ENCODE measurements at places on chromosomes 11 and 22.

GRCh38 chr11:1659506-1659905, 29.9 kb downstream of the KRTAP5-5 start:
- no peak for DNase-seq

DNA sequence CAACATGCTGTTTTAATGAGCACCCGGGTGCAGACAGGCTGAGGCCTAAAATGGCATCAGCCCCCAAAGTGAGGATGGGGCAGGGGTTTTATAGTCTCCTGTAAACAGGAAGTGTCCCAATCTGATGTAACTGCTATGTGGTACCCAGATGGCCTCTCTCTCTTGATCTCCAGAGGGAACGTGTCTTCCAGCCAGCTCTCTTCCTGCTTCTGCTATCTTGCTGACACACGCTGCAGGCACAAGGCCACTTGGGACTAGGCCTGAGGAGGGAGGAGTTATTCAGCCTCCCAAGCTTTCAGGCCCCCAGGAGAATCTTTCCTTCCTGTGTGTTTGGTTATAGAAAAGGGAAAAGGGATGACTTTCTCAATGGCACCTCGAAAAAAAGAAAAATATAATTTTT, 11.4 kb upstream of the VSTM5 start:
- no peak for DNase-seq

- no peak for DNase-seq
Observed at GRCh38 chr22:22461111-22461510, 47.4 kb downstream of the ZNF280B start.

DNA sequence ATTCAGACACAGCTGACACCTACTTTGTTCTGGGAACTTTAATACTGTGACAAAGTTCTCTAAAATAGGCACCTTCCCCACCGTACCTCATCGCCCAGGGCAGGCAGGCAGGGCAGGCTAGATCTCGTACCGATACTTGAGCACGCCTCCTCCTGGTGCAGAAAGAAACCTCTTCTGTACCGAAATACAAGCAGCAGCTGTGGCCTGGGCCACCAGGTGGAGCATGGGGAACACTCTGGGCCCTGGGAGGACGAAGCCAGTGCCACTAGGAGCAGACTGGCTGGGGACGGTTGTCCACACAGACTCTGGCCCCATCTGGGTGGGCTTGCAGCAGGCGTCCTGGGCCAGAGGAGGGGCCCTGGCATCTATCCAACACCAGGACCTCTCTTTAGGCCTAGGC, 12.8 kb downstream of the PMM1 start:
- no peak for DNase-seq

GRCh38 chr11:108854346-108854745, 189.5 kb downstream of the DDX10 start:
- DNase-seq = no peak

DNA sequence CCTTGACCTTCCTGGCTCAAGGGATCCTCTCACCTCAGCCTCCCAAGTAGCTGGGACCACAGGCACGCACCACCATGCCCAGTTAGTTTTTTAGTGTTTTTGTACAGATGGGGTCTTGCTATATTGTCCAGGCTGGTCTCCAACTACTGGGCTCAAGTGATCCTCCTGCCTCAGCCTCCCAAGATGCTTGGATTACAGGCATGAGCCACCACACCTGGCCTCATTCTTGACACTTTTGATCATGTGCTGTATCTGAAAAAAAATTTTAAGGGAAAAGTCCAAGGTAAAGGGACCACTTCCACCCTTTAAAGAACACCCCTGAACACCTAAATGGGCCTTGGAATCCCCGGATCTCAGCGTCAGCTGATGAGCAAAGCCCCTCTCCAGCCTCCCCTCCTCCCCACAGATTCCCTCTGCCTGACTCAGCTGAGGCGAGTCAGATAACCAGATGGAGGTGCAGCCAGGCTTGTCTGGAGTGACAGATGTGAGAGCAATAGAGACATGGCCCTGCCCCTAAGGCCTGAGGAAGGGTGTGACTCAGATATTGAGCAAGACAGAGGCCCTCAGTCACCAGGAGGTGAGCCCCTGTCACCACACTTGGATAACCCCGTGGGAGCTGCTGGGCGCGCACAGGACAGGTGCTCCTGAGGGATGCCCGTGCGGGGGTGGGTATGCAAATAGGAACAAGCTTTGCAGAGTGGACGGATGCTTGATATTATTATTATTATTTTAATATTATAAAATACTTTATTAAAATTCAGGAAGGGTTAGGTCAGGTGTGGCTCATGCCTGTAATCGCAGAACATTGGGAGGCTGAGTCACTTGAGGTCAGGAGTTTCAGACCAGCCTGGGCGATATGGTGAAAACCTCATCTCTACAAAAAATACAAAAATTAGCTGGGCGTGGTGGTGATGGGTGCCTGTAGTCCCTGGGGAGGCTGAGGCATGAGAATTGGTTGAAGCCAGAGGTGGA, 5.0 kb upstream of the CCDC88B start:
- DNase-seq = no peak

DNA sequence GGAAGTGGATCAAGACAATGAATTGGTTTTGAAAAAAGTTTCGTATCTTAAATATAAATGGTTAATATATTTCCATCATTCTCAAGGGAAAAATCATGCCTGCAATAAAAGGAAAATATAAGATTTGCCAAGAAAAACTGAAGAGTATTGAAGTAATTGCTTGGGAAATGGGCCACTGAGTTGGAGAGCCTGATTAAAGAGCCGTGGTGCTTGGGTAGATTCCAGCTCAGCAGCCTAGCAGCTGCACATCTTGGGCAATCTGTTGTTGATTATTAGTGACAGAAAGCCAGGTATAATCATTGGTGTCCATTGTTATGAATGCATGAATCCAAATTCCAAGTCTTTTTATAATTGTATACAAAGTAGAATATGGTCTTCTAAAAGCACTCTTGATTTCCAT, 800.9 kb upstream of the CHORDC1 start:
- DNase-seq = no peak

- DNase-seq = no peak
Observed at GRCh38 chr22:25661073-25661472, 80.9 kb upstream of the MYO18B start.

DNA sequence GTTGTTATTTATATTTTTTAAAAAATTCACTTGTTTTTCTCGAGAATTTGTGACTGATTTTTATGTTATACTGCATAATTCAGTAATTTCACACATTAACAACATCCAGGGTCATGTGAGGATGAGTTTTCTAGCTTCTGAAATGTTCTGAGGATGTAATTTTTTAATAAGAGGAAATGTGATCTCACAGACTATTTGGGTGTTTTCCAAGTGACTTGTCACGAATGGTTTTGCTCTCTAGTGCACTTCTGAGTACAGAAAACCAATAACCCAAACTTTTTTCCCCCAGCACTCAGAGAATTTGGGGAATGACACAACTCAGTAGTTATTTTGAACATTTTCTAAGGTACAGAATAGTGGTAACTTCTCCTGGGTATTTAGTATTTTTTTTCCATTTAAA, 821.1 kb upstream of the ARHGAP42 start:
- DNase-seq = no peak

DNA sequence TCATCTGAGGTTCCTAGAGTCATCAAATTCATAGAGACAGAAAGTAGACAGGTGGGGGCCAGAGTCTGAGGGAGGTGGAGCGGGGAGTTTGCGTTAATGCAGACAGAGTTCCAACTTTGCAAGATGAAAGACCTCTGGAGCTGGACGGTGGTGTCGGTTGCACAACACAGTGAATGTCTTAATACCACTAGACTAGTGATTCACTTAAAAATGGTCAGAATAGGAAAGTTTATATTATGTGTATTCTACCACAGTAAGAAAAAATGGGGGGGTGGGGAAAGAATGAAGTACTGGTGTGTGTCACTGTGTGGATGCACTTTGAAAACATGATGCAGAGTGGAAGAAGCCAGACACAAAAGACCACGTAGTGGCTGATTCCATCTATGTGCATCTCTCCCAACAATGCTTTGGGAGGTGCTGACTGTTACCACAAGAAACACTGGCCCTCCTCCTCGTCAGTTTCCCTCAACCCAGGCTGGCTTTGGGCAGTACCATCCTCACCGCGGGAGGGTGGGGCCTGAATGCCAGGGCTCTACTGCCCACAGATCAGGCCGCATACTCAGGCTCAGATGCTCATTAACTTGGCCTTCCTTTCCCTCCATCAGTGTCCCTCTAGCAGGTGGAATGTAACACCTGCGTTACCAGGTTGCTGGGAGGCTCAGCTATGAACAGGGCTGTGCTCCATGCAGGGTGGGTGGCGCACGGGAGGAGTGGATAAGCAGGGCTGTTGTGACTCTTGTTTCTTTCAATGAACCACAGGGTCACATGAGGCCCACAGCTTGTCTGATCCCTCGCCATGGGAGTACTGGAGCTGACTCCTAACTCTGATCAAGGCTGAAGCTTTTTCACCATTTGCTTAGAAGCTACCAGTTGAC, 297.0 kb downstream of the CTTN start:
- DNase-seq = no peak

GRCh38 chr11:128580612-128581011, 6.7 kb downstream of the ETS1 start:
- no peak for DNase-seq

- no peak for DNase-seq
Observed at GRCh38 chr11:47448566-47449427, at the start of gene RAPSN. Gene RAPSN, minus strand, starts transcription at chr11:47449136. Its CDS starts 172 bp downstream, at chr11:47448964.

DNA sequence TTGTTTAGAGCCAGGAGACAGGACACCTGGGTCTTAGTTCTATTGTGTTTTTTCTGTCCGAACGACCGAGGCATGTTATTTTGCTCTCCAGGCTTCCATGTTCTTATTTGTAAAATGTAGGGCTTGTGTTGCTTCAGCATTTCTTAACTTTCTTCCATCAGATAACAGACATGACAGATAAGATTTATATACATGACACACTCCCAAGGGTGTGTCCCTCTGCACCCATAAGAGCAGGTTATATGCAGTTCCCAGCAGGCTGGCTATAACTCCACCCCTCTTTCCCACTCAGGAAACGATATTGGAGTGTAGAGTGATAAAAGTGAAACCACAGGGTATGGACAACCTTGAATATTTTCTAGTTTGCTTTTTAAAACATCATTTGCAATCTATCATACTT, 65.8 kb downstream of the APIP start:
- DNase-seq = no peak

DNA sequence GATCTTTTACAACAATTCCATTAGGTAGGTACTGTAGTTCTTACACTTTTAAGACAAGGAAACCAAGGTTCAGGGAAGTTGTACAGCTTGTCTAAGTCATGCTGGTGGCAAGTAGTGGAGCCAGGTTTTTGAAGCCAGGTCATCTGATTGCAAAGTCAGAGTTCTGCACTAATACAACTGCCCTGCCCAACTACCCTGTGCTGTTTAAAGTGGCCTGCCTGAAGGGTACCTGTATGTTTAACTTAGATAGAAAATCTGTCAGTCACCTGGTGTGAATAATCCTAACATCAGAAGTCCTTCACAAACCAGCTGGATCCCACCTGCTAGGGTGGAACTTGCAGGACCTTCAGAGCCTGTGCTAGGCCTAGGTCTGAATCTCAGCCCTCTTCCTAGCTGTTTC, 44.2 kb downstream of the ARFGAP2 start:
- DNase-seq = no peak

GRCh38 chr11:86869531-86869930, 69.2 kb downstream of the PRSS23 start:
- no peak for DNase-seq

- DNase-seq = no peak
Observed at GRCh38 chr22:46976143-46976542, 213.7 kb downstream of the TBC1D22A start.

DNA sequence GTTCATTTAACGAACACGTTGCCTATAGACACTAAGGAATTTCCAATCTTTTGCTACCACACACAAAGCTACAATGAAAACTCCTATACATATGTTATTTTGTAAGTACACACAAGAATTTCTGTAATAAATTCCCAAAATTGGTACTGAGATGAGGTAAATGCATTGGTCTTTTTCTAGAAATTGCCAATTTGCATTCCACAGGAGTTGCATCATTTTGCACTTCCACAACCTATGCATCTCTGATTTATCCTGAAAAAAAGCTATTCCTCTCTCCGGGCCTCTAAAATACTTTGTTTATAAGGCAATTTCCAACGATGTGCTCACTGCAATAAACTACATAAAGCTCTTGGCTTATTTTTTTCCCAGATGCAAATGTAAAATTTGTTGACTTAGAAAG, 24.9 kb downstream of the IMMP1L start:
- no peak for DNase-seq

DNA sequence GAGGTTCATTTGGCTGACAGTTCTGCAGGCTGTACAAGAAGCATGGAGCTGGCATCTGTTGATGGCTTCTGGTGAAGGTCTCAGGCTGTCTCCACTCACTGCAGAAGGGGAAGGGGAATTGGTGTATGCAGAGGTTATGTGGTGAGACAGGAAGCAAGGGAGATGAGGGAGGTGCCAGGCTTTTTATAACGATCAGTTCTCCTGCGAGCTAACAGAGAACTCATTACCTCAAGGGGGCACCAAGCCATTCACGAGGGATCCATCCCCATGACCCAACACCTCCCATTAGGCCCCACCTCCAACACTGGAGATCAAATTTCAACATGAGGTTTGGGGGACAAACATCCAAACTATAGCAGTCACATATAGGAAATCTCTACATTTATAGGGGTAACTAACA, 38.7 kb upstream of the E2F8 start:
- no peak for DNase-seq

GRCh38 chr11:68053117-68053516, 14.3 kb downstream of the TCIRG1 start:
- DNase-seq = no peak

- DNase-seq = no peak
Observed at GRCh38 chr11:44884056-44884455, 66.6 kb downstream of the TP53I11 start.

GRCh38 chr11:101960231-101960630, 43.9 kb upstream of the ANGPTL5 start:
- DNase-seq = no peak

DNA sequence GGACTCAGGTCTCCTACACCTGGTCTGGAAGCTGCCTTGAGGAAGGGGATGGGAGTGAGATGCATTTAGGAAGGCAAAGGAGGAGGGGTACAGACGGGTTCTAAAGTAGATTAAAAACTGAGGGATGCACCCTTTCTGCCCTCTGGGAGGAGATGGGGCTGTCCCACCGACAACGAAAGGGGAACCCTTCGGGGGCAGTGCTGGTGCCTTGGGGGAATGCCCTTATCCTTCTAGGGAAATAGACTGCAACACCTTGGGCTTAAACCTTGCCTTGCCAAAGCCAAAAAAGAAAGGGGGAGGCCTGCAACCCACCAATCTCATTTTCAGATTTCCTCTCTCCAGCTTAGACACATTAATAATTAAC, 89.8 kb downstream of the PLEKHA7 start:
- DNase-seq = no peak

GRCh38 chr11:15969701-15970329, 386.5 kb downstream of the SOX6 start:
- DNase-seq = no peak

GRCh38 chr11:105005451-105005845, 17.5 kb downstream of the CASP5 start:
- no peak for DNase-seq

GRCh38 chr22:38222797-38223119, 21.0 kb downstream of the MAFF start:
- DNase-seq = no peak

DNA sequence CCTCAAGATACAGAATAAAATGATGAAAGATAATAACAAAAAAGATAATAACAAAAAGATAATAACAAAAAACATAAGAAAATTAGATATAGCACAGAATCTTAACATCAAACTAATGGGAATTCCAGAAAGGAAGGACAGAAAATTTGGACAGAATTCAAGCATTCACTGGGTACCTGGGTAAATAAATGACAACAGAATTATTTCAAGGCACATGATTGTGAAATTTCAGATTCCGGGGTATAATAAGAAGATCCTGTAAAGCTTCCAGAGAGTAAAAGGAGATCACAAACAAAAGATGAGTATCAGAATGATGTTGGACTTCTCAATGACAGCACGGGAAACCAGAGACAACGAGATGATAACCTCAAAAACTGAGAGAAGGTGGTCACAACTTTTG, 42.1 kb upstream of the OR9Q1 start:
- DNase-seq = no peak
